Stimulated activated CD8-positive, alpha-beta memory T cell treated with anti-CD3 and anti-CD28 coated beads, Interleukin-4, amount 100 ng/mL, for 1 hour (primary cell): ENCODE measurements at places on chromosomes 4 and X.

GRCh38 chr4:53507671-53508286 is 83.5 kb downstream of the LNX1 start:
- no peak for DNase-seq

- DNase-seq = no peak
Measured at GRCh38 chrX:53421772-53422085, 725 bp downstream of the SMC1A start.

GRCh38 chrX:6002056-6002455 is 226.6 kb downstream of the NLGN4X start:
- DNase-seq = no peak

DNA sequence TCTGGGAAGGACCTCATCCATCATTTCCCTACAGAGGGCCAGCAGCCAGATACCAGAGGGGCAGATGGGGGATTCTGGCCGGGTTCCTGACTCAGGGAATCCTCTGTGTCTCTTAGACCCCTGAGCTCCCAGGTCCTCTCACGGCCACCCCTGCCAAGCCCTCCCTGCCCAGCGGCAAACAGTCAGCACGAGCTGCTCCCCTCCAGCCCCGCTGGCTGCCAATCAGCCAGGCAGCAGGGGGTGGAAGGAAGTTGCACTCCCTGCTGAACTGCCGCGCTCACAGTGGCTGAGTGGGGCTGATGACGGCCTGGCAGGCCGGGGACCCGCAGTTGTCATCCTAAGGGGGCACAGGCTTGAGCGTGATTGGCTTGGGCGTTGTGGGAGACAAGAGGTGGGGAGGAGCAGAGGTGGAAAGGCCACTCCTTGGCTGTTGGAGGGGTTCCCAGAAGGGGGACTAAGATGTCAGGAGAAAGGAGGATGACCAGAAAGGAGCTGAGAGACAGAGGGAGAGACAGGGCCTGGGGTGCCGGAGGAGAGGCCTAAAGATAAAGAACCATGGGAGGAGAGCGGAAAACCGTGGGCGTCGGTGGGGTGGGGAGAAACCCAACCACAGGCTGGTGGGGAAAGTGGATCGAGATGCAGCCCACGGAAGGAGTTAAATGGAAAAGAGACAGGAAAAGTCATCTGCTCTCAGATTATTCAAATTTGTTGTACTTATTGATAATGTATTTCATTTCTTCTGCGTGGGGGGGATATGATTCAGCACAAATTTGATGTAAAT is 4.4 kb upstream of the CCDC149 start:
- DNase-seq = no peak

GRCh38 chrX:151825007-151825406 is 87.7 kb upstream of the MAGEA4 start:
- no peak for DNase-seq

DNA sequence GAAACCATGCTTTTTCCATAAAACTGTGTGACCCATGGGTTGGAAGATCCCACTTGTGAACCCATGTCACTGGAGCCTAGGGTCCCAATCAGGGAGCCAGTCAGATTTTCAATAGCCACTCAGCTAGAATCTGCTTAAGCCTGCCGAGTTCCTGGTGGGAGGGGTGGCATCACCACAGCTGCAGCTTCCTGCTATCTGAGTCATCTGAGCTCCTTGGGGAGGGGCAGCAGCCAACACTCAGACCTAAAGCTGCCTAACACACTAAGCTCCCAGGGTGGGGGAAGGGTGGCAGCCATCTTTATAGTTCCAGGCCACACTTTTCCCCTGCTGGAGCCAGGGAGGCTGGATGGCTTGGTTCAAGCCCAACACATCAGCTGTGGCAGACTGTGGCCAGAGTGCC is 350.1 kb downstream of the C4orf33 start:
- no peak for DNase-seq

GRCh38 chr4:123640271-123640670 is 243.7 kb downstream of the SPRY1 start:
- DNase-seq = no peak

DNA sequence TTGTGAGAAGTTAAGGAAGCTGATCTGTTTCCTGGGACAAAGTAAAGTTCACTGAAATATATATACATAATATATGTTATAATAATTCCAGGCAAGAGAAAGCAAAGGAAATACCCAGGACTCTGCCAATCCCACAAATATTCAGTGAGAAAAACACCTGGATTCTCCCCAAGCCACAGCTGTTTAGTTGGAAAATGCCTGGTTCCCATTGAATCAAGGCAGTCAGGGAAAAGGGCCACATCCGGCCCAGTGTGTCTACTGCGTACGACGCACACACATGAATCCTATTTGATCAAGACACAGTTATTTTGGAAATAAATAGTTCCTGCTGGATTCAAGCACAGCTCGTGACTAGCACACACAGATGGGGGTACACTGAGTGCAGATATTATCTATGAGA is 6.3 kb upstream of the DCHS2 start:
- DNase-seq = no peak

GRCh38 chr4:184329659-184330400 is 112.2 kb upstream of the ENPP6 start:
- no peak for DNase-seq

- DNase-seq = no peak
Measured at GRCh38 chrX:155611302-155611701, 1.4 kb downstream of the TMLHE start.

DNA sequence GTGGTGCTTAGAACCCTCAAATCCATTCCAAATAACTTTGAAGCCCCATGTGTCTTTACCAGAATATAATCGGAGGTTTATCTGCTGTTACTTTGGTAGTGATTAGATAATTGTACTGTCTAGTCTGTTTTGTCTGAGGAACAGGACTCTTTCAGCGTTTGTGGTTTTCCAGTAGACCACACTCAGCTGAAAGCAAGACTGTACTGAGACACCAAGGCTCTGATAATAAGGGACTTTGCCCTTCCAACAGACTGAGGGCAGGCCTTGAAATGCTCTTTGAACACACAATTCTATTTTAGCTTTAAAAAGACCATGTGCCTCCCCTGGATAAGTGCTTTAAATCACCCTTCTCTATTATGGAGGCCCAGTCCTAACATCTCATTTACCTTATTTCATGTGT is 76.1 kb downstream of the KLHL8 start:
- DNase-seq = no peak

- peak; percentile 80 for DNase-seq
Measured at GRCh38 chrX:1661048-1661921, 46.4 kb downstream of the ASMT start.

GRCh38 chr4:43607827-43608461 is 715.4 kb downstream of the GRXCR1 start:
- no peak for DNase-seq

DNA sequence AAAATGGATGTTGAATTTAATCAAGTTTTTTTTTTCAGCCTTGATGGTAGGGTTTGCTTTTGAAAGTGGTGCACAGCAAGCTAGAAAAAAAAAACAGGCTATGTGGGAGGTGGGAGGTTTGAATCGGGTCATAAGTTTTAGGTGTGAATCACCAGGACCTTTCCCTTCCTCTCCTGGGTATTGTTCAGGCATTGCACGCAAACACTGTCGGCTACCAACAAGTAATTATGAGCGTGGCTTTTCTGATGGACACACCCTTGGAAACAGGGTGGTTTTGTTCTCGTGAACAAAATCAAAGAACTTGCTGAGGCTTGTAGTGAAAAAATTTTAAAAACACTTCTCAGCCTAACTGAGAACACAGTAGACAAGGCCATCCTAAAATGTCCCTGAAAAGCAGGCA is 18.1 kb downstream of the PIR start:
- no peak for DNase-seq

- DNase-seq = no peak
Measured at GRCh38 chr4:185318679-185319078, 77.0 kb downstream of the LRP2BP start.

DNA sequence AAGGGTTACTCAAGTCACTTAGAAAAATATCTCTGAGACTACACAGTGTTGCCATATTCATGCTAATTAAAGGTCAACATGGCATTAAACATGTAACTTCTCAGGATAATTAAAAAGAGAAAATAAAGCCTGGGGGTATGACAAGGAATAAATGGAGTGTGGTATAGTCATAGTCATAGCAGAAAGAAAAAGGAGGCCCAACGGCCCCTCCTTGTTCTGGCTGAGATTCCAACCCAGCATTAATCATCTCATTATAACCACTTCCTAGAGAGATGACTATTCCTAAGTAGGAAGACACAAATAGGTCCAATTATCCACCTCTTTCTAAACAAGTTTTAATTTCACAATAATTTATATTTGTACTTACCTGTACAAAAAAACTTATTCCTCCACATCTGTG is 778.4 kb upstream of the AADAT start:
- DNase-seq = no peak

DNA sequence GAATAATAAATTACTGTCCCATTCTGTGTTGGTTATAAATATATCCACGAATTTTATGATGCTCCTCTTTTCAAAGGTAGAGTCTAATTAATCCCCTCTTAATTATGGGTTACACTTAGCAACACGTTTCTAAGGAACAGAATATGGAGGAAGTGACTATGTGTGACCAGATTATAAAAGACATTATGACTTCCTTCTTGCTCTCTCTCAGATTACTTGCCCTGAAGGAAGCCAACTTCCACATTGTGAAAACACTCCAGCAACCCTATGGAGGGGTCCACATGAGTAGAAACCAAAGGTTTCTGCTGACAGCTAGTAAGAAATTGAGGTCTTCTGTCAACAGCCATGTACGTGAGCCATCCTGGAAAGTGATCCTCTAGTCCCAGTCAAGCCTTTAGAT is 59.3 kb downstream of the WDFY3 start:
- DNase-seq = no peak

GRCh38 chr4:24180586-24180985 is 290.7 kb upstream of the PPARGC1A start:
- no peak for DNase-seq

DNA sequence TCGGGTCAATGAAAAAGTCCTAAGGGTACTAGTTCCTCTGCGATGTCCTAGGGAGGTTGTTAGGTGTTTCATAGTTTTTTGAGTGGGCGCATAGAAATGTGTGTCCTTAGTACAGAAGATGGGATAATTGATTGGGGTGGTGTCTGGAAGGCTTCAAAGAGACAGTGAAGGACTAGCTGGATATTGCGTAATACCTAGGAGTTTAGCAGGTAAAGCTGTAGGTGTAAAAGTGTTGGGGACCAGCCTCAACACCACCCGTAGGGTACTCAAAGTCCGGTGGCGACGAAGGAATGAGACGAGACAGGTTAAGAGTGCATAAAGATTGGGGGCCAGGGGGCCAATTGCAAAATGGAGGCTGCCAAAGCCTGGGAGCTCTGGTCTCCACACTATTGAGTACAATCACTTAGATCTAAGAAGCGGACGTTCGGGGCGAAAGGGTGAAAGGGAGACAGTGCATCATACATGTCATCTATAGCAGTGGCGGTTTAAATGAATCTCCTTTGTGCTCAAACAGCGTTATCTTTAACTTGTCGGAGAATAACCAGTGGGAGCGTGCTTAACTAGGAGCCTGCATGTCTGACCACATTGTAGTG is 1.0 kb downstream of the TRMT44 start:
- DNase-seq = no peak

DNA sequence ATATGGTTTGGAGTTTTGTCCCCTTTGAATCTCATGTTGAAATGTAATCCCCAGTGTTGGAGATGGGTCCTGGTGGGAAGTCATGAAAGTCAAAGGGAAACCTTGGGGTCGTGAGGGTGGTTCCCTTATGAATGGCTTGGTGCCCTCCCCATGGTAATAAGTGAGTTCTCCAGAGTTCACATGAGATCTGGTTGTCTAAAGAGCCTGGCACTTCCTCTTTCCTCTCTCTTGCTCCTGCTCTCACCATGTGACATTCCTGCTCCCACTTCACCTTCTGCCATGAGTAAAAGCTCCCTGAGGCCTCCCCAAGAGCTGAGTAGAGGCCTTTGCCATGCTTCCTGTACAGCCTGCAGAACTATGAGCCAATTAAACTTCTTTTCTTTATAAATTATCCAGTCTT is 5.5 kb upstream of the IL15 start:
- DNase-seq = no peak

GRCh38 chrX:111349934-111350333 is 62.1 kb downstream of the DCX start:
- DNase-seq = no peak

- DNase-seq = no peak
Measured at GRCh38 chr4:82578935-82579334, 17.1 kb upstream of the TMEM150C start.

DNA sequence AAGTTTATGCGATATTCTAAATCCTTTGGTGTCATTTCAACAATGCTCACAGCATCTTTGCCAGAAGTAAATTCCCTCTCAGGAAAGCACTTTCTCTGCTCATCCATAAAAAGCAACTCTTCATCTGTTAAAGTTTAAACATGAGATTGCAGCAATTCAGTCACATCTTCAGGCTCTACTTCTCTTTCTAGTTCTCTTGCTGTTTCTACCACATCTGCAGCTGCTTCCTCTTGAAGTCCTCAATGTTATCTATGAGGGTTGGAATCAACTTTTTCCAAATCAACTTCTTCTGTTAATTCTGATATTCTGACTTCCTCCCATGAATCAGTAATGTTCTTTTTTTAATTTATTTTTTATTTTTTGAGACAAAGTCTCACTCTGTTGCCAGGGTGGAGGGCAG is 100.9 kb downstream of the LCORL start:
- DNase-seq = no peak

GRCh38 chr4:73053076-73053475 is 16.4 kb downstream of the COX18 start:
- DNase-seq = no peak

GRCh38 chr4:176123710-176124407 is 58.2 kb downstream of the WDR17 start:
- no peak for DNase-seq

DNA sequence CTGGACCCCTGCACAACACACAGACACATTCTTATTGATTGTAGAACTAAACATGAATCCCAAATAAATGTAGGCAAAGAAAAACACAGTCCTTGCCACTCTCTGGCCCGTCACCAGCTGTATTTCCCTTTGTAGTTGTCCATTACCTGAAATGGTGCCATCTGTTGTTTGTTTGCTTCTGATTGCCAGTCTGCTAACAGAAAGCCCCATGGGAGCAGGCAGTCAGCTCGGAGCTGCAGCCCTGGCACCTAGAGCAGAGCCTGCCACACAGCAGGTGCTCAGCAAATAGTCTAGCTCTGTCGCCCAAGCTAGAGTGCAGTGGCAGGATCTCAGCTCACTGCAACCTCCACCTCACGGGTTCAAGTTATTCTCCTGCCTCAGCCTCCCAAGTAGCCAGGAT is 28.9 kb downstream of the CPLX1 start:
- no peak for DNase-seq

DNA sequence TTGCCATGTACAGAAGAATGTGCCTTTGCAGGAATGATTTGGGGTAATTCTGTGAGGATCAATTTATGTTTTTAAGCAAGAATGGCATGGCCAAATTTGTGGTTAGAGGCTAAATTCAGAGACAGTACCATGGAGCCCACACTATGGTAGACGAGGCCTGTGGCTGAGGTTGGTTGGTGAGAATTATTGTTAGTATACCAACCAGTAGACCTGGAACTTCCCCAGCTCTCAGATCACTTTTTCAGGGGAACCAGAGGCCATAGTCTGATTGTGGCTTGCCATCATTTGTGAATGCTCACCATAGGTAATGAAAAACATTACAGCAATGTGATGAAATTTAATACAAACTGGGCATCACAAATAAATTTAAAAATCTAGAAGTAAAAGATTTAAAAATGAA is 56.3 kb downstream of the SHISA3 start:
- DNase-seq = no peak

- no peak for DNase-seq
Measured at GRCh38 chr4:46372878-46373277, 17.1 kb downstream of the GABRA2 start.
